ENCODE measurements at places on chromosomes 11 and 22.

DNA sequence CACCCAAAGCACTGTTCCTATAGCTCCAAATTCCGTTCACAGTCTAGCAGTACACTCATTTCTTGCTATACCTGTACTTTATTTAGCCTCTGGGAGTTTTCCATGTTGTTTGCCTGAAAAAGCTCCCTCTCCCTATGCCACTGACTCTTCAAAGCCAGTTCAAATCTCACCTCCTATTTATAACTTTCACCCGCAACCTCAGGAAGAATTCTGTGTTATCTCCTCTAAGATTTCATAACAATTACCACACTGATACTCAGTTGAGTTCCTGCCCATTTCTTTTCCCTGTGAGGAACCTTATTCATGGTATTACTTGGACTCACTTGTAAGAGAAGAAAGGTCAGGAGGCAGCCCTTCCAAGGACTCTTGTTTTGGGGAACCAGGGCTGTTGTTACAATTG lies 25.2 kb downstream of the GDPD4 start:
- no peak for DNase-seq

DNA sequence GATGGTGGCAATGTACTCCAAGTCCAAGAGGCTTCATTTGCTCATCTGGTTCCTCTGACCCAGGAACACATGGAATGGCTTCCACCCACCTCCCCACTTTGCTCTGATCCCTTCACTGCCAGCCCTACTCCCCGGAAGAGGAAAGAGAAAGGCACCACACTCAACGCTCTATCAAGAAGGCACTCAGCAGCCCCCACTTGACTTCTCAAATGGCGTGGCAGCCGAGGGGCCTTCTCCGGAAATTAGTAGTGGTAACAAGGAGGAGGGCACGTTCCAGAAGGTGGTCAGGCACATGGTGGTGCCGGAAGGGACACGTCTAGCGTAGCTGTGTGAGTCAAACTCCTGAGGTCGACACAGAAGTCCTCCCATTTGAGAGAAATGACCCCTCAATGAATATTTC lies 36.5 kb upstream of the CYP2D6 start:
- no peak for DNase-seq

GRCh38 chr22:21448627-21449416 lies 18.4 kb upstream of the TMEM191C start:
- no peak for DNase-seq

DNA sequence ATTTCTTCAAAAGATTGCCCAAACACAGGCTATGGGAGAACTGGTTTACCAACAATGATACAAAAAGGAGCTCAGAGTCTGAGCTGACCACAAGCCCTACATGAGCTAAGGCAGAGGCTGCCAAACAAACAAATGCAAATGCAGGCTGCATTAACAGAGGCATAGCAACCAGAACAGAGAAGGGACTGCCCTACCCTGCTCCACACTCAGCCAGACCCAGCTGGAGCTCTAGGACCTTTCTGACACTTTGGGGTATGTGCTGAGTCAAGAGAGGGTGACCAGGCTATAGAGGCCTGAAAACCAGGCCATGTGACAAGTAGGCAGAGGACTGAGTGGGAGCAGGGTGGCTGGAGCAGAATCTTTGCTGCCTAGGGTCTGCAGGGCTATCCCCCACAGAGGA lies 17.8 kb upstream of the P2RY2 start:
- DNase-seq = no peak

- DNase-seq = no peak
These were observed 262.3 kb upstream of the MTNR1B start for GRCh38 chr11:92707173-92707619.

- no peak for DNase-seq
These were observed 22.1 kb upstream of the MMP7 start for GRCh38 chr11:102552447-102553194.

DNA sequence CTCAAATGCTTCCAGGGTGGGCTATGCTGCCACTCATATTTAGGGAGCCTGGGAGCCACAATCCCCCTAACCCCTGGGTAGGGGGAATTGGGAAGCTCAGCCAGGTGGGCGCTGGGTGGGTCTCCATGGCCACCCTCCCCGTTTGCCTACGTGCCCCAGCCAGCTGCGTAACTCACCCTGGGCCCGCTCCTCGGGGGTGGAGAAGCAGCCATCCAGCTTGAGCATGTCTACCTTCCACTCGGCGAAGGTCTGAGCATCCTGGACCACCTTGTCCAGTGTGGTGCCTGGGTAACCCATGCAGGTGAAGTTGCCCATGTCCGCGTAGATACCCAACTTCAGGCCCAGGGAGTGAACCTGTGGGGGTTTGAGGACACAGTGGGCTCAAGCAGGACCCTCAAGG lies 3.7 kb downstream of the NAGA start:
- DNase-seq = no peak
